ENCODE measurements at places on chromosomes 2 and 18.

GRCh38 chr2:15170070-15170775 is 390.9 kb downstream of the NBAS start:
- no peak for DNase-seq

DNA sequence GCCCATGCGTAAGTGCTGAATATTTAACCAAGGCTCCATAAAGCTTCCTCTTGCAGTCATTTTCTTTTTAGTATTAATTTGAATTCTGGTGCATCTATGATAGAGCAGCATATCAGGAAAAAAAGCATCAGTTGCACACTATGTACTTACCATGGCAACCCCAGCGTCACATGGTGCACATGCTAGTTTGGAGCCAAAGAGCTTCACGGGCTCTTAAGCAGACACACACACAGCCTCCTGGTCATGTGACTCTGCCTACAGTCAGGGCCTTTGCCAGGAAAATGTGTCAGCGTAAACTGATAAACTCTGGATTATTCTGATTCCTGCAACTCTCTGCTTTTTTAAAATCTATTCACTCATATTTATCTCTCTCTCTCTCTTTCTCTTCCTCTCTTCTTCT is 30.2 kb downstream of the NYAP2 start:
- no peak for DNase-seq

- DNase-seq: no peak
Measured at GRCh38 chr18:48806551-48807261, 144.1 kb downstream of the SMAD7 start.

GRCh38 chr2:118301248-118301647 is 213.0 kb downstream of the INSIG2 start:
- no peak for DNase-seq

DNA sequence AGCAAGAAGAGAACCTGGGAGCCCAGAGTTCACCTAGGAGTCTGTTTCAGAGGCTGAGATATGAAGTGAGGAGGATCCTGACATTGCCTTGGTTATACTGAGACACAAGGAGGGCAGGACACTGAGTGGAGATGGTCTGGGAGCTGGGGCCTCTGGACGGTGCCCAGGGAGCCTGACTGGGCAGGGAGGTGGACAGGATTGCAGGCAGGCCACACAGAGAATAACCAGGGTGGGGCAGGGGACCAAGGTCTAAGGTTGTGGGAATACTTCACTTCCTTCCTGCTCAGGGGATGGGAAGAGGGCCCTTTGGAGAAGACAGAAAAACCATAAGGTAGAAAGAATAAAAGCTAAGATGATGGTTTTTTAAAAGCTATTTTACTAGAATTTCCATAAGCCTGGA is 18.7 kb downstream of the EDAR start:
- no peak for DNase-seq

- no peak for DNase-seq
Measured at GRCh38 chr2:108986916-108987510, 2.0 kb downstream of the EDAR start.
